ENCODE measurements at places on chromosomes 11 and 22.

GRCh38 chr11:14224395-14224794 is 134.6 kb downstream of the RRAS2 start:
- DNase-seq: no peak

GRCh38 chr11:28729339-28729738 is 621.2 kb downstream of the METTL15 start:
- DNase-seq: no peak

DNA sequence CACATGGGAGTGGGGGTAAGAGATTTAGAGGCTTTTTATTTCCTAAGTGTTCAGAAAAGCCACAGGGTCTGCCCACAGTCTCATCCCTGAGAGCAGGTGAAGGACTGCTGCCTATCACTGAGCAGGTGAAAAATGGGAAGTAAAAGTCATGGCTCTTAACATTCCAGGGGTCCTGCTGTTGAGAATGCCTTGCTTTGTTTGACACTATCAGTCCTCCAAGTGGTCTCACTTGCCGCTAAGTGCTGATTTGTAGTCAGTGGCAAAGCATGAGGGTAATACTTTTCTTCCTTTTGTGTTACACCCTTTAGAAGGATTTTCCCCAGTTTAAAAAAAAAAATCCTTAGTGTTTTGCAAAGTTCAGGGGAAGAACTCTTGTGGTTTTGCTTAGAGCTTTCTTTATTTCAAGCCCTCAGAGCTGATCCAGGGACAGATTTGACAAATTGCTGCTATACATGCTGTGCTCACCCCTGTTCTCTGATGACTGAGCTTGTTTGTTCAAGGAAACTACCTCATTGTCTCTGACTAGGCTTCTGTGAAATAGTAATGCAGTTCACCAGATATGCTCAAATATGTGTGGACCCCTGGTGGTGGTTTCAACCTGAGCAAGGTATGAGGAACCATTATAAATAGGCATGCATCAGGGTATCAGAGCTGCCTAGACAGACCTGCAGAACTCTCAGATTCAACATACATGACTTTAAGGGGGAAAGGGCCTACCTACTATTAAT is 141.0 kb downstream of the ARHGAP42 start:
- no peak for DNase-seq

DNA sequence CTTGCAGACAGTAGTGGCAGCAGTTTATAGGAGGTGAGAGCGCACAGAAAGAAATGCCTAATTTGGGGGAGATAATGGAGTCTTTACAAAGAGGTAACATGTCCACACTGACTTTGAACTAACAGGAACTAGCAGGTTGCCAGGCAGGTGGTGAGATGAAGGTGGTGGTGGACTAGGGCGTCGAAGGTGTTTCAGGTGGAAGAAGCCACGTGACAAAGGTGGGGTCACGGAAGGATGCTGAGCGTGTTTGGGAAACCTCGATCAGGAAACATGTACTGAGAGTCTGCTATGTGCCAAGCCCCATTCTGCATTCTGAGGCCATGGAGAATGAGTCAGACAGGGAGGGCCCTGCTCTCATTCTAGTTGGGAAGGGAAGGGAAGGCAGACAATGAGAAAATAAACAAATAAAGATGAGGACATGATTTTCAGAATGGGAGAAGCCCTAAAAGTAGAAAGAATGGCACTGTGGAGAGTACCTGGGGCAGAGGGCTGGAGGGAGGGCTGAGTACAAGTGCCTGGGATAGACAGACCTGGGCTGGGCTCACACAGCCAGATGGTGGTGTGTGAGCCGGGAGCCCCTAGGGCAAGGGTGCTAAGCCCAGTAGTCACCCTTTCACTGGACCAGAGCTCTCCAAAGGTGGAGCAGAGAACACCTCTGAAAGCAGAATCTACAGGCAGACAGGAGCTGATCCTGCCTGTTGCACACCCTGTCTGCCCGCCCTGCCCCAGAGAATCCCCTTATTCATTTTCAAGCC is 16.2 kb upstream of the NNMT start:
- DNase-seq: peak; percentile 57

- DNase-seq: no peak
These were observed 26.9 kb downstream of the BLID start for GRCh38 chr11:122089111-122089510.

DNA sequence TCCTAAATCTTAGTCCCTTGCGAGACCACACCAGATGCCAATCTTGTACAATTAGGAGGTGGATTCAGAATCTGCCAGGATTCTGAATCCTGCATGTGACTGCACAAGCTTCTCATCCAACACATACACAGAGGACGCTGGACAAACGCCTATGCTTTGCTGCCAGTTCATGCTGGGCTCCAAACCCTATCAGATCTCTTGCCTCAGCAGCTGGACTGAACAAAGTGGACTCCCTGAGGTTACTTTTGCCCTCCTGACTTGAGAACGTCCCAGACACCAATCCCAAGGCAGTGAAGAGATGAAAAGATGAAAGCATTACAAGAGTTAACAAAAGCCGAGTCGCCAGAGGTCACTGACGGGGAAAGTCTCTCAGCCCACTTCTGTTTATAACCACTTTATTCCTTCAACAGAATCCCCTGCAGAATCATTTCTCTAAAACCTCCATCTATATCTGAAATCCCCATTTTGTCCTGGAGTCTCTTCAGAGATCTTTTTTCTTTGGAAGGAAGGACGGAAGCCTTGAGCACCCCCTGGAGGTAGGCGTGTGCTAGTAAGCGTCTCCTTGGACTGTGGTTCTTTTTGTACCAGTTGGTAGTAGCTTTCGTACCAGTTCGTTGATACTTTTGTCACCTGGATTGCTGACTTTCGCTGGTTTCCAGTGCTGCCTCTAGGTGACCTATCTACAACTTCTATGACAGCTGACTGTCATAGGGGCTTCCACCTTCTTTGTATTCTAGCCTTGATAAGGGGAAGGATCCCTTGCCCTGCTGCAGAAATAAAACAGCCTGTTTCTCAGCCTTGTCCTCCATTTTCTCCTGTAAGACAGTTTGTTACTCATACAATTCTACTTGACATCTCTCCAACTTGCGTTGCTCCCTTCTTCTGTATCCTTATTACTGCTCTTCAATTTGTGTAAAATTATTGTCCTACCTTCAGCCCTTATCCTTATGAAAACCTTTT is 26.1 kb upstream of the EED start:
- DNase-seq: peak; percentile 81

DNA sequence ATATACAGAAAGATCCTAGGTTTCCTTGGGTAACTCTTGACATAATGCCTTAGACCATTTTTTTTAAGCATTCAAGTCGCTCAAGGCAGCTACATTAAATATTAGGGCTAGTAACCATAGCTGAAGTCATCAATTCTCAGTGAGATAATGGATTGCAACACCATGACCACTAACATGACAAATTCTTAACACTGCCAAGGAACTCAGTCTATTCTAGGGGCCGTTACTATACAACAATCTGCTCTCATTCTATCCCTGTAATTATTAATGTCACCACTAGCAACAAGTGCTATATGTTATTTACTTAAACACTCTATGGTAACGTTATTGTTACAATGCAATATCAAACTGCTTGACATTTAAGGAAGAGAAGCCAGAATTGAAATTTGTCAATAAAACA is 3.2 kb upstream of the STK33 start:
- peak; percentile 31 for DNase-seq

DNA sequence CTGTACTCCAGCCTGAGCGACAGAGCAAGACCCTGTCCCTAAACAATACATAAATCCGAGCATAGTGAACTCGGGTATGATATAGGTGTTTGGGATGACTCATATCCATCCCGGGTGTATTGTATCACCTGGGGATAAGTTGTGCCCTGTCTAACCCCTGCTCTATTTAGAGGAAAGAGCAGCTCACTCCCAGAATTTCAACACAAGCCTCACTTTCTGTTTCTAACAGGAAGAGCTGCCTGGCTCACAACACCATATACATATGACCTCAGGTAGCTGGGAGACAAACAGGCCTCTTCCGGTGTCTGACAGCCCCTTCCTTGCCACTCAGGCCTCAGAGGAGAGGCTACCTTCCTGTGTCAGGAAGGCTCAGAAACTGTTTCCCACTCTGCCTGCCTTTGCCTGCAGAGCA is 9.9 kb upstream of the MICALL1 start:
- no peak for DNase-seq

DNA sequence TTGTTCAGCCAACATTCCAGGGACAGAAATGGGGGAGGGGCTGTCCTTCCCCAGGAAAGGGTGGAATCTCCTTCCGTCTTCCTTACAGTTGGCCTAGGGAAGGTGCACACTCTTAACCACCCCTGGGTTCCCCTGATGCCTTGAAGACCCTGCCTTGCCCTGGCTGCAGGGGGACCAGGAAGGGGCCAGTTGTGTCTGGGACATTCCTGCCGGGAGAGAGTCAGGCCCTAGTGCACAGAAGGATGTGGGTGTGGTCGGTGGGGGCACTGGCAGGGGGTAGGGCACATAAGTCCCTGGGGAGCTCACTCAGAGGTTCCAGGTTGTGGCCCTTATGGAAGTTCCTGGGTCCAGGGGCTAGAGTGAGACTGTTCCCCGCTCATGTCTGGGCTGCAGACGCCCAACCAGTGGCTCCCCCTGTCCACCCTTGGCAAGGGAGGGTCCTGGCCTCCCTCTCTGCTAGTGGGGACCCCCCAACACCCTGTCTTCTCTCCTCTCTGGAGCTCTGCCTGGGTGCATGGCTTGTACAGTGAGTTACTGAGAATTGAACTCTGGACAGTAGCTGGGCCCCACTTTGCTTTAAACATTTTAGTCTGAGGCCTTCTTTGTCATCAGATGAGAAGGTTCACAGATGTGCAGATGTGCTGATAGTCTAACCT is 2.0 kb upstream of the APOBEC3A start:
- DNase-seq: no peak

DNA sequence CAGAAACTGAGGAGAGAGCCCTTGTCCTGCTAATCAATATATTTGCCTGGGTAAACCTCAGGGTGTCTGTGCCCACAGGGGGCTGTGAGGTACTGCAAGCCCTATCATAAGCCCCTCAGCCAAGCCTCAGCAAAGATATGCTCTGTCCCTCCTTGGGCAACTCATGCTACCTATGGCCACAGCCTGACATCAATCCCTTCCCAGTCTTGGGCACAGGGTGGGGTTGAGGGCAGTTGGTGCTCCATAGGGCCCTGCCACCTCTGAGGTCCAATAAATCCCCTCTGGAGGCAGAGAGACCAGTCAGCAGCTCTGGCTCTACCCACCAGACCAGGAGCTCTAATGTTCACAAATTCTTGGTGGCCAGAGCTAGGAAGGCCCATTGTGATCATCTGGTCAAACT is 23.8 kb downstream of the TPBGL start:
- no peak for DNase-seq

DNA sequence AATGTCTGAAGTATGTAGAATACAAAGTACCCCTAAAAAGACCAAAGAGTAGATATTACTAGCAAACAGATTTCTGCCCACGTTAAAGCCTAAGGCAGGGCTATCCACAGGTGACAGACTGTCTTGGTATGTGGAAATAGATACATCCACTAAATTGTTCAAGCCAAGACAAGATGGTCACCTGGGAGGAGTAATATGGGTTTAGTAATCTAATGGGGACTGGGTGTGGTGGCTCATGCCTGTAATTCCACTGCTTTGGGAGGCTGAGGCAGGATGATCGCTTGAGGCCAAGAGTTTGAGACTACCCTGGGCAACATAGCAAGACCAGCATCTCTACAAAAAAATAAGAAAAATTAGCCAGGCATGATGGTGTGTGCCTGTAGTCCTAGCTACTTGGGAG is 7.5 kb downstream of the SGSM3 start:
- DNase-seq: no peak

DNA sequence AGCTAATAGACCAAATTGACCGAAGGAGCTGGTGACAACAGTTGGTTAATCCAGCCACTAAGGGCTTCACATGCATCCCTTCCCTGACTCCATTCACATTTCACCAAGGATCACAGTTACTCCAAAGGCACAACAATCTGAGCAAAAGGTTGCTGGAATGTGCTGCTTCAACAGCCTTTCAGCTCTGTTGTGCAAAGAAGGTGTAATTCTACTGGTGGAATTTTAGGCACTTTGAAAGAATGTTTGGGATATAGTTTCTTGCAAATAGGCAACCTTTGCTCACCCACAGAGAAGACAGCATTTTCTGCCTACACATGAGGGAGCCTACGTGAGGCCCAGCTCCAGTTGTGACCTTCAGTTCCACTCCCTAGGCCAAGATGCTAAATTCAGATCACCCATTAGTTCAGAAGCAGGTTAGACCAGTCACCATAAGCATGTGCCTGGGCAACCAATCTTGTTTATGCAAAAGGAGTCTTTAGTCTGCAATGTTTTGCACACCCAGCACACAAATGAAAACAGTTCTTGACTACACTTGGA is 21.6 kb upstream of the FCHSD2 start:
- no peak for DNase-seq

DNA sequence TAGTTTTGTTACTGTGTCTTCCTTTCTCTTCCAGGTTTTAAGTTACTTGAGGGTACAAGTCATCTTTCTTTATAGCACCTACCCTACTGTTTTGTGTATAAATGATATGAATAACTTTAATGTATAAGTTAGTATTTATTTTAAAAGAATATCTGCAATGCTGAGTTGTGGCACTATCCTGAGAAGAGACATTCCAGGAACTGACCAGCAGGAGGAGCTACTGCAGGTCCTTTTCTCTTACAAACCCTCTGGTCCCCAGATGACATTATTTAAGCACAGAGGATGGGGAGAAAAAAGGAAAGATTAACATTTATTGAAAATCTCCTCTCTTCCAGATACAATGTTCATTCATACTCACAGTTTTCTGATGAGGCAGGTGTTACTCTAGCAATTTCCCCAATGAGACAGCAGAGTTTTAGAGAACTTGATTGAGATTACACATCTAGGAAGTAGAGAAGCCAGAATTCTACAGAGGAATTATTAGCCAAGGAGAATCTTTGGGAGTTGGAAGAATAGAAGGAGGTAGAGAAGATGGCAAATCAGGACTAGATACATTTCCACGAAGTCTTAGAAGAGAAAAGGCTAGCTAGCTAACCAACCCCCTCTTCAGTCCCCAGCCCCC is 541.2 kb upstream of the API5 start:
- DNase-seq: no peak

DNA sequence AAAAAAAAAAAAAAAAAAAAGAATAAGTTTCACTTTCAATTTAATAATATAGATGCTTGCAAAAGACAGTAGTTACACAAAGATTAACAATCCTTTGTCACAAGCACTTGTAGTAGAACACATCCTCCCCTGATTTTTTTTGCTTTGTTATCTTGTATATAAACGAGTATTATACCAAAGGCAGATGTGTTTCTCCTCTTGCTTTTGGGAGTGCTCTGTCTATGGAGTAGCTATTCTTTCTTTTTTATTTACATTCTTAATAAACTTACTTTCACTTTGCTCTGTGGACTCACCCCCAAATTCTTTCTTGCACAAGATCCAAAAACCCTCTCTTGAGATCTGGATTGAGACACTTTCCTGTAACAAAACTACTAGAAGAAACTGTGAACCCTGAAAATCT is 3.4 kb upstream of the MRPL16 start:
- peak; percentile 8 for DNase-seq

- DNase-seq: no peak
These were observed 2.3 kb upstream of the ANKRD13D start for GRCh38 chr11:67286621-67287333.

DNA sequence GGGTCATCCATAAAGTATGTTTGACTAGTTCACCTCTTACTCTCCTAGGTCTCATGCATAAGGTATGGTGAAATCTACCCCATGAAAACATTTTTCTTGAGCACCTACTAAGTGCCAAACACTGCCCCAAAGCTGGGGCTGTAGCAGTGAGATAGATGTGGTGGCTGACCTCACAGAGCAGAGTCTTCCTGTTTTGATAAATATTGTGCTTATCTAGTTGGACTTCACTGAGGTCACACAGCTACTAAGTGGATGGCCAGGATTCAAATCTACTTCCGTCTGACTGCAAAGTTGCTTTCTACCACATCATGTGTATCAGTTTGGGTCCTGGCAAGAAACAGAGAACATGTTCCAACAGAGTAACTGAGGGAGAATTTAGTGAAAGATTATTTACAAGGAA is 6.4 kb upstream of the HTATIP2 start:
- DNase-seq: no peak

GRCh38 chr11:122747351-122747781 is 90.9 kb upstream of the CRTAM start:
- no peak for DNase-seq
